ENCODE measurements at places on chromosomes 2 and 18.

- DNase-seq = no peak
Observed at GRCh38 chr18:34626404-34627136, 83.5 kb upstream of the DTNA start.

DNA sequence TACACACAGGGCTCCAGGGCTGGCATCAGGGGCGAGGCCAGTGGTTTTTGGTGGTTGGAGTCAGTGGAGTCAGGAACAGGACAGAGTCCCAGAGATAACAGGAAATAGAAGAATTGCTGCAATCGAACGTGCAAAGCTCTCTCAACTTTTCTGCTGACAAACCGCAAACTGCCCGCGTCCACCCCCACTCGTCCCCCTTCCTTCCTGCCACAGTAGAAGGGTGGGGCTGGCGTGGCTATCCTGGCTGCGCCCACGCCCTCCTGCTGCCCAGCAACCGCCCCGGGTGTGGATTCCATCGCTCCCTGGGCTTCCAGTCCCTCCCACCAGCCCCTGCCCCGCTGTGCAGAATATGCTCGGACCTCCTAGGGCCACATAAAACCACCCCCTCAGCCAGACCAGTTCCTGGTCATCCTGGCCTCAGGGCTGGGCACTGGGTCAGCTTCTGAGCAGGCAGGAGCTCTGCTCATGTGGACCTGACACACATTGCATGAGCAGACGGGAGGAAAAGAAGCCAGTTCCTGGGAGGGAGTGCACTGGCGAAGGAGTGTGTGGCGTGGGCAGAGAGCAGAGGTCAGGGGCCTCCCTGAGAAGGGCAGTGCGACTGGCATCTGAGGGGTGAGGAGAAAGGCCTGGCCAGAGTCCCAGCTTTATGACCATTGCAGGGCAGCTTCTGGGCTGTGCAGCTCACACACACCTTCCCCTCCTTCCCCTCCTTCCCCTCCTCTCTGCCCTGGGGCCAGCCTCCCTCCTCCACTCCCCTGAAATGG lies 85.4 kb upstream of the ATG16L1 start:
- no peak for DNase-seq

GRCh38 chr18:36706134-36706881 lies 122.5 kb downstream of the TPGS2 start:
- no peak for DNase-seq

GRCh38 chr2:58350484-58350883 lies 109.4 kb upstream of the FANCL start:
- DNase-seq = no peak

GRCh38 chr2:30235859-30236535 lies 4.7 kb downstream of the LBH start:
- DNase-seq = no peak

DNA sequence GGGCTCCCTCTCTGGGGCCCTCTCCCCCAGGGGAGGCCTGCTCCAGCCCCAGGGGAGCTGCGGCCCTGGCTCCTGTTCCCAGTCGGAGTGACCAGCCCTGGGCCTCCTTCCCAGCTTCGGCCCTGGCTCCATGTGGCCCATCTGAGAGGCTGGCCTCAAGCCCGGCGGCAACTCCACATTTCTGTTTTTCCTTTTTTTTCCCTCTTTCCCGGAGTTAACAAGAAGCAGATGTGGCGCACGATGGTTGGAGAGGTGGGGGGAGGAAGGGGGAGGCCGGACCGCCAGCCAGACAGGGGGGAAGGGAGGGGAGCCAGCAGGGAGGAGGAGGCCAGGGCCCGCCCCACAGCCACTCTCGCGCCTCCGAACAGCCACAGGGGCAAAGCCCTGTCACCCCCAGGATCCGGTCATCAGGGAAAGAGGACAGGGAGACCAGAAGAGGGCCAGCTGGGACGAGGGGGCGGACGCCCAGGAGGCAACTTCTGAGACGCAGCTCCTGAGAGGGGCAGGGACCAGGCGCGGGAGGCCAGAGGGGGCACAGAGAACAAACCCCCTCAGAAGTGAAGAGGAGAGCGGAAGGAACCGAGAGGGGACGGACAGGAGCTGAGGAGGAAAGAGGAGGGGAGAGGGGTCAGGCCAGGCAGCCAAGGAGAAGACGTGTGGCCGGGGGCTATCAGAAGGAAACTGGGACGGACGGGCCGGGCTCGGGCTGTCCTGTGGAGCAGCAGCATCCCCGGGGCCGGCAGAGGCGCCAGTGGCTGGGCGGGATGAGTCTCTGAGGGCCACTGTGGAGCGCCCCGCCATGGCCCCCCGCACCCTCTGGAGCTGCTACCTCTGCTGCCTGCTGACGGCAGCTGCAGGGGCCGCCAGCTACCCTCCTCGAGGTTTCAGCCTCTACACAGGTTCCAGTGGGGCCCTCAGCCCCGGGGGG lies at the start of gene EMILIN1:
Gene EMILIN1, plus strand, starts transcription at position 349 of the 928 bp plus-strand sequence. Its CDS starts 451 bp downstream, at position 800.
- DNase-seq = peak; percentile 84

GRCh38 chr18:61694236-61694635 lies 198.6 kb downstream of the RNF152 start:
- DNase-seq = no peak

Data from BJ (cell line).